SJCRH30 (cell line): ENCODE measurements at places on chromosomes 7 and 10.

DNA sequence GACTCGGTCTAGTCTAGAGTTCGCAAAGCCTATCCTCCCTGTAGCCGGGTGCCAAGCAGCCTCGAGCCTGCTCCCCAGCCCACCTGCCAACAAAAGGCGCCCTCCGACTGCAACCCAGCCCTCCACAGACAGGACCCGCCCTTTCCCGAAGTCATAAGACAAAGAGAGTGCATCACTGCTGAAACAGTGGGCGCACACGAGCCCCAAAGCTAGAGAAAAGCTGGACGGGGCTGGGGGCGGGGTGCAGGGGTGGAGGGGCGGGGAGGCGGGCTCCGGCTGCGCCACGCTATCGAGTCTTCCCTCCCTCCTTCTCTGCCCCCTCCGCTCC, 622 bp upstream of the COL1A2 start:
- no peaks in the 10 kb centered on the region for H3K27me3 ChIP-seq
- no peak for DNase-seq
- peaks cover 13% of the 10 kb centered on the region for H3K4me1 ChIP-seq
- H3K36me3 ChIP-seq: no peaks in the 10 kb centered on the region

- no peak for DNase-seq
- H3K27me3 ChIP-seq: no peaks in the 10 kb centered on the region
- H3K4me3 ChIP-seq: no peak overlapping the region
- H3K4me1 ChIP-seq: no peaks in the 10 kb centered on the region
These were observed 203.0 kb downstream of the CCSER2 start for GRCh38 chr10:84531396-84531795.

GRCh38 chr7:73397521-73398281, 35.9 kb upstream of the FZD9 start:
- H3K27me3 ChIP-seq: no peaks in the 10 kb centered on the region
- DNase-seq: no peak
- no peaks in the 10 kb centered on the region for H3K4me1 ChIP-seq

- H3K27ac ChIP-seq: no peak overlapping the region
- DNase-seq: no peak
- peaks cover 6% of the 10 kb centered on the region for H3K4me1 ChIP-seq
- H3K4me3 ChIP-seq: no peak overlapping the region
- no peaks in the 10 kb centered on the region for H3K36me3 ChIP-seq
These were observed 3.5 kb upstream of the BPGM start for GRCh38 chr7:134643131-134643530.

DNA sequence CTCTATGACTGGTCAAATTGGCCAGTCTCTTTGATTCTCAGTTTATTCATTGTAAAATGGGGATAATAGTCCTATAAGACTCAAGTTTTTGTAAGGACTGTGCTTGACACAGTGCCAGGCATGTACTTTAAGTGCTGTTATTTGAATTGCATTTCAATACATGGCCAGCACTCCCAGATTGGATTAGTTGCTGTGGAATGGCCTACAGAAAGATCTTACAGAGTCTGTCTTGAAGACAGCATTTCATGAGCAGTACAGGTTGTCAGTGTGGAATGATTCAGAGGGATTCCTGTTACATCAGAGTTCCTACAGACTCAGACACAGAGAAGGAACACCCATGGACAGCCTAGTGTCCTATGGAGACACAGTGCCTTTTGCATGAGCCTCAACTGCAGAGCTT, 238.1 kb upstream of the BMPER start:
- no peaks in the 10 kb centered on the region for H3K36me3 ChIP-seq
- H3K27ac ChIP-seq: no peak overlapping the region
- H3K4me3 ChIP-seq: no peak overlapping the region
- H3K27me3 ChIP-seq: no peaks in the 10 kb centered on the region
- DNase-seq: no peak

GRCh38 chr10:53239873-53240272, 467.3 kb upstream of the MBL2 start:
- no peak for DNase-seq
- no peak overlapping the region for H3K4me3 ChIP-seq
- no peaks in the 10 kb centered on the region for H3K27me3 ChIP-seq
- no peaks in the 10 kb centered on the region for H3K4me1 ChIP-seq

GRCh38 chr7:3992841-3993240, 689.3 kb upstream of the FOXK1 start:
- DNase-seq: no peak
- H3K4me3 ChIP-seq: no peak overlapping the region
- H3K4me1 ChIP-seq: peaks cover 9% of the 10 kb centered on the region
- no peaks in the 10 kb centered on the region for H3K36me3 ChIP-seq
- no peaks in the 10 kb centered on the region for H3K27me3 ChIP-seq
- H3K27ac ChIP-seq: no peak overlapping the region

- DNase-seq: no peak
- H3K27ac ChIP-seq: no peak overlapping the region
- no peaks in the 10 kb centered on the region for H3K36me3 ChIP-seq
- H3K27me3 ChIP-seq: no peaks in the 10 kb centered on the region
- no peak overlapping the region for H3K4me3 ChIP-seq
These were observed 151.1 kb downstream of the CXCL12 start for GRCh38 chr10:44233561-44234482.

- H3K4me3 ChIP-seq: no peak overlapping the region
- DNase-seq: no peak
- H3K27me3 ChIP-seq: no peaks in the 10 kb centered on the region
- no peaks in the 10 kb centered on the region for H3K4me1 ChIP-seq
- no peak overlapping the region for H3K27ac ChIP-seq
- H3K36me3 ChIP-seq: no peaks in the 10 kb centered on the region
These were observed 150.1 kb upstream of the TCF7L2 start for GRCh38 chr10:112799726-112800510.

- no peak overlapping the region for H3K4me3 ChIP-seq
- peak overlapping the region; percentile 58; the same call in 1 of the 2 replicates for H3K27ac ChIP-seq
- no peaks in the 10 kb centered on the region for H3K36me3 ChIP-seq
- no peaks in the 10 kb centered on the region for H3K27me3 ChIP-seq
- peaks cover 17% of the 10 kb centered on the region for H3K4me1 ChIP-seq
These were observed 74.3 kb downstream of the SEMA3E start for GRCh38 chr7:83574616-83575015.

- no peak overlapping the region for H3K4me3 ChIP-seq
- H3K27ac ChIP-seq: no peak overlapping the region
- DNase-seq: no peak
- no peaks in the 10 kb centered on the region for H3K36me3 ChIP-seq
- H3K4me1 ChIP-seq: no peaks in the 10 kb centered on the region
These were observed 12.7 kb upstream of the PAPSS2 start for GRCh38 chr10:87646935-87647334.

- H3K4me1 ChIP-seq: no peaks in the 10 kb centered on the region
- no peak for DNase-seq
- H3K4me3 ChIP-seq: no peak overlapping the region
- H3K27ac ChIP-seq: no peak overlapping the region
These were observed 103.7 kb downstream of the TRIM24 start for GRCh38 chr7:138563808-138564207.

DNA sequence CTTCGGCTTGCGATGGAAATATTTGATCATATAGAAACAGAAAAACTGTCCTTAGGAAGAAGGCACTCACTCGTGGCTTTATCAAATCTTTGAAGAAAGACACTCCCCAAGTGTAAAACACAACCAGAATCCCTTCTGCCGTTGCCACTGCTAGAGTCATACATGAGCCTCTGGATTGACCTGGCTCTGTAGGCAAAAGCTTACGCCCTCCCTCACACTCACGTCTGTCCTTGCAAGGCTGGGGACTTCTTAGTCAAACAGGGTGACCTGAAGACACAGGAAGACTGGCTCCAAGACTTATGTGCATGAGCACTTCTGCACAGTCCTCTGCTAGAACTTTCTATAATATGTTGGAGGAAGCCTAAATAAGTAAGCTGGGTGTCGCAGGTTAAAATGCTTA, 135.4 kb upstream of the MDFIC start:
- no peak overlapping the region for H3K27ac ChIP-seq
- no peaks in the 10 kb centered on the region for H3K36me3 ChIP-seq
- H3K4me1 ChIP-seq: no peaks in the 10 kb centered on the region

GRCh38 chr10:34049887-34050286, 715.4 kb upstream of the NRP1 start:
- no peaks in the 10 kb centered on the region for H3K36me3 ChIP-seq
- H3K4me1 ChIP-seq: peaks cover 19% of the 10 kb centered on the region
- no peak overlapping the region for H3K4me3 ChIP-seq
- H3K27ac ChIP-seq: no peak overlapping the region
- H3K27me3 ChIP-seq: no peaks in the 10 kb centered on the region
- DNase-seq: no peak

GRCh38 chr7:138556771-138557484, 96.9 kb downstream of the TRIM24 start:
- no peak overlapping the region for H3K27ac ChIP-seq
- DNase-seq: no peak
- no peak overlapping the region for H3K4me3 ChIP-seq
- H3K27me3 ChIP-seq: no peaks in the 10 kb centered on the region
- H3K4me1 ChIP-seq: no peaks in the 10 kb centered on the region
- peaks cover 79% of the 10 kb centered on the region for H3K36me3 ChIP-seq

GRCh38 chr7:10973942-10974911, 555 bp downstream of the PHF14 start:
- no peaks in the 10 kb centered on the region for H3K27me3 ChIP-seq
- peaks cover 32% of the 10 kb centered on the region for H3K36me3 ChIP-seq
- DNase-seq: peak; percentile 56
- H3K4me1 ChIP-seq: peaks cover 14% of the 10 kb centered on the region
- peak overlapping the region; percentile 96 for H3K27ac ChIP-seq
- H3K4me3 ChIP-seq: peak overlapping the region; percentile 79

GRCh38 chr7:55533050-55533728, 39.1 kb downstream of the VOPP1 start:
- H3K36me3 ChIP-seq: 0 out of 2 replicates have a peak, but pooled peaks cover 3% of the 10 kb centered on the region
- DNase-seq: peak; percentile 67
- no peaks in the 10 kb centered on the region for H3K27me3 ChIP-seq
- peaks cover 42% of the 10 kb centered on the region for H3K4me1 ChIP-seq
- H3K4me3 ChIP-seq: no peak overlapping the region
- H3K27ac ChIP-seq: peak overlapping the region; percentile 30

GRCh38 chr10:5813341-5814109, at the start of gene GDI2:
TSS of gene GDI2 (minus strand) at chr10:5813434. CDS start at chr10:5813258, 176 bp downstream.
- H3K27me3 ChIP-seq: no peaks in the 10 kb centered on the region
- peak within 1 kb of the TSS; percentile 96 for H3K27ac ChIP-seq
- no peaks in the 10 kb centered on the region; the same call in 1 of the 2 replicates for H3K36me3 ChIP-seq

- no peak for DNase-seq
- no peaks in the 10 kb centered on the region for H3K36me3 ChIP-seq
- no peaks in the 10 kb centered on the region for H3K4me1 ChIP-seq
- H3K27me3 ChIP-seq: no peaks in the 10 kb centered on the region
These were observed 34.2 kb downstream of the DNAJC12 start for GRCh38 chr10:67803588-67804394.

- H3K4me1 ChIP-seq: peaks cover 15% of the 10 kb centered on the region
- H3K36me3 ChIP-seq: no peaks in the 10 kb centered on the region
- no peaks in the 10 kb centered on the region for H3K27me3 ChIP-seq
- H3K4me3 ChIP-seq: no peak overlapping the region
- H3K27ac ChIP-seq: peak overlapping the region; percentile 40; the same call in 1 of the 2 replicates
- peak; percentile 80 for DNase-seq
These were observed 493.4 kb downstream of the TNS3 start for GRCh38 chr7:47088329-47089067.

DNA sequence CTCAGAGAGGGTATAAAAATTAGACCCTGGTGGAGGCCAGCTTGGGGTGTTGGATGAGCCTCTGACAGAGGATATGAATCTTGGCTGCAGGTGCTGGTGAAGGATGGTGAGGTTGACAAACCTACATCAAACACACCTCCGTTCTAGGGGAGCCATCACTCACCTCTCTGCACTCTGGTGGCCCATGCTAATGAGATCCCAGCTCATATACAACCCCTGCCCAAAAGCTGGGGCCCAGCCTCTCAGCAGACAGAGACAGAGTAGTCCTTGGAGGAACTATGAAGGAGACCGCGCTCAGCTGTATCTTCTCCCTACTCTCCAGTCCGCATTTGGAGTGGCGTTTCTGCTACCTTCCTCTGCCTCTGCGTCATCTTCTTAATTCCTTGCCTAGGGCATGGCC, 83.1 kb upstream of the SORCS3 start:
- no peaks in the 10 kb centered on the region for H3K36me3 ChIP-seq
- H3K4me3 ChIP-seq: no peak overlapping the region
- H3K27ac ChIP-seq: no peak overlapping the region

GRCh38 chr10:107032700-107033401, 131.7 kb downstream of the SORCS1 start:
- no peaks in the 10 kb centered on the region for H3K36me3 ChIP-seq
- H3K27ac ChIP-seq: peak overlapping the region; percentile 91
- H3K4me3 ChIP-seq: peak overlapping the region; percentile 43; the same call in 1 of the 2 replicates
- no peak for DNase-seq
- H3K4me1 ChIP-seq: peaks cover 38% of the 10 kb centered on the region

DNA sequence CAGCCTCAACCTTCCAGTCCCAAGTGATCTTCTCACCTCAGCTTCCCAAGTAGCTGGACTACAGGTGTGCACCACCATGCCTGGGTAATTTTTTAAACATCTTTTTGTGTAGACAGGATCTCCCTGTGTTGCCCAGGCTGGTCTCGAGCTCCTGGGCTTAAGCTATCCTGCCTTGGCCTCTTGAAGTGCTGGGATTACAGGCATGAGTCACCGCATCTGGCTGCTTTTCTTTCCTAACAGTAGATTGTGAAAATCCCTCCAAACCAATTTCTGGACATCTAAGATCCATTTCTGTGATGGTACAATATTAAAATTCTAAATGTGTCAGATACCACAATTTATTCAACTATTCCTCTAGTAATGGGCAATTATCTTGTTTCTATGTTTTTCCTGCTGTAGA, 38.7 kb downstream of the RAB18 start:
- no peak overlapping the region for H3K27ac ChIP-seq
- H3K4me1 ChIP-seq: no peaks in the 10 kb centered on the region
- peaks cover 23% of the 10 kb centered on the region for H3K36me3 ChIP-seq

DNA sequence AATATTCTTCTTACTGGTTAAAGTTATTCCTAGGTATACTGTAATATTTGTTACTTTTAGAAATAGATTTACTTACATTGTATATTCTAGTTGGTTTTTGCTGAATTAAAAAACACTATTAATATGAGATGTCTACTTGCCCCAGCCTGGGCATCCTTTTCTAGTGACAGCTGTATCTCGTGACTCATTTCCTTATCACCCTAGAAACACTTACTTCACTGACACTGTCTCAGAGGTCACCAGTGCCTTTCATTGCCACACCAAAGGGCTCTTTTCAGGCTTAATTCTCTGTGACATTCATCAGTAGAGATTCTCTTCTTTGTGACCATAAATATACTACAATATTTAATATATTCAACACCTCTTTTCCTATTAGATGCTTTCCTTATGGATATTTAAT, 194.7 kb downstream of the GALNT17 start:
- no peak overlapping the region for H3K27ac ChIP-seq
- H3K27me3 ChIP-seq: no peaks in the 10 kb centered on the region
- H3K4me1 ChIP-seq: peaks cover 11% of the 10 kb centered on the region
- no peak overlapping the region for H3K4me3 ChIP-seq

DNA sequence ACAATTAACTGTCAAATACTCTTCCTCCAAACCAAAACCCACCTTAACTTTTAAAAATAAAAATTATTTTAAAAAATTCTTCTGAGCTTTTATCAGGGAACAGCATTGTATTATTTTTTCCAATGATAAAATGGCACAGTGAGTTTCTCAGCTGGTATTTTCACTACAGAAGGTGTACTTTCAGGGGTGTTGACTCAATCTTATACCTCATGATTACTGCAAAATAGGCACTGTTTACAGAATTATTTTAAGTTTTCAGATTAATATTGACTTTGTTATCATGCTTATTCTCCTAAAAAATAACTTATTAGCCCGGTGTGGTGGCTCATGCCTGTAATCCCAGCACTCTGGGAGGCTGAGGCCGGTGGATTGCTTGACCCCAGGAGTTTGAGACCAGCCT, 24.3 kb downstream of the RHEB start:
- peaks cover 22% of the 10 kb centered on the region for H3K4me1 ChIP-seq
- no peak overlapping the region for H3K27ac ChIP-seq
- no peak for DNase-seq
